ENCODE measurements at places on chromosomes 6 and 20.

GRCh38 chr6:51203504-51203903 is 384.8 kb downstream of the TFAP2B start:
- no peak for DNase-seq

- no peak for DNase-seq
These were observed 23.4 kb upstream of the VEGFA start for GRCh38 chr6:43746613-43747102.

DNA sequence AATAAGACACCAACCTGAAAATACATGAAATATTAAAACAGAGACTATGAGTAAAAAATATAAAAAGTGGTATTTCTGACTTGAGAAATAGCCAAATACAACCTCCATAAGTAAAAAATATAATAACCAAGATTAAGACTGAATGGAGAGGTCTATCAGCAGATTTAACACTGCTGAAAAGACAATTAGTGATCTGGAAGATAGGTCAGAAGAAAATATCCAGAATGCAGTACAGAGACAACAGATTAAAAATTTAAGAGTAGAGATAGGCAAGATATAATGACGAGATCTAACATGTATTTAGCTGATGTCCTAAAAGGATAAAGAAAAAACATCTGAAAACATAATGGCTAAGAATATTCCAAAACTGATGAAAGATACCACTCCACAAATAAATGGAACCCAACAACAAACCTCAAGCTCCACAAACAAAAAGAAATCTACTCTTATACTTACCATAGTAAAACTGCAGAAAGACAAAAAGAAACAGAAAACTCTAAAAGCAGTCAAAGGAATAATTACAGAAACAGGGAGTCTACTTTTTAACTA is 18.8 kb downstream of the ESF1 start:
- DNase-seq, result no peak

DNA sequence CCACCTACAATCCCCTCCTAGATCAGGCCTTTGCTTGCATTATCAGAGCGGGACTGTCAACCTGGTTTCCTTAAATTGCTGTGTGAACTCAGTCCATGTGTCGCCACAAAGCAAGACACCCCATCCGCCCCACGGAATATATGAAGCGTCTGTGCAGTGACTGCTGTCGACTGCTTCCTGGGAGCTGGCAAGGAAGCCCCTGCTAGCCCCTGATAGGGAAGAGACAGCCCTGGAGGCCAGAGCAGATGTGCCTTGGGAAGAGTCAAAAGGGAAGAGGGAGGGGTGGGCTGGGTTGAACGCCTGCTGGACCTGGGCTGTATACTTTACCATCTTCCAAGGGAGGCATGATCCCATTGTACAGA is 44.1 kb upstream of the APCDD1L start:
- no peak for DNase-seq

DNA sequence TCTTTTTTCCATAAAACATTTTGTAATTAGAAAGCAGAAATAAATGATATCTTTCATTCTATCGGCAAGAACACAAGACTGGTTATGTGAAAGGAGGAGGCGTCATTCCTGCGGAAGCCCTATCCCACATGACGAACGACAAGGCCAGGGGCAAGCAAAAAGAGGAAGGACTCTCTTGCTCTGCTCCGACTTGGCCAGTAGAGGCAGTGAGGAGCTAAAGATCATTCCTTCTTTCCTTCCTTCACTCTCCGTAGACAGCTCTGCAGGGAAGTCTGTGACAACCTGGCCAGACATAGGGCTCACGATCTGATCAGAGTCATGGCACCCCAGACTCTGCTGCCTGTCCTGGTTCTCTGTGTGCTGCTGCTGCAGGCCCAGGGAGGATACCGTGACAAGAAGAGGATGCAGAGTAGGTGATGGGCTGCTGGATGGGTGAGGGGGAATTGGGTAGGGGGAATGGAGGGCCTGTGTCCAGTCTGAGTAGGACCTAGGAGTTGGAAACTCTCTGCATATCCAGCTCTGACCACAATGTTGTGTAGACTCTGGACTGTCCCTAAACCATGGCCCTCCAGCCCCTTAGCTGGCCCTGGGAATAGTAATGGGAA is at the start of gene WFDC10A:
Gene WFDC10A, plus strand, starts transcription at position 244 of the 605 bp plus-strand sequence. Its CDS starts 75 bp downstream, at position 319.
- DNase-seq, result peak; percentile 36

GRCh38 chr20:5214826-5215225 is 88.0 kb downstream of the CDS2 start:
- DNase-seq, result no peak

- DNase-seq, result no peak
These were observed 932.7 kb downstream of the TFAP2A start for GRCh38 chr6:9482030-9482738.

- peak; percentile 74 for DNase-seq
These were observed 127.2 kb upstream of the TAB2 start for GRCh38 chr6:149190224-149190831.

DNA sequence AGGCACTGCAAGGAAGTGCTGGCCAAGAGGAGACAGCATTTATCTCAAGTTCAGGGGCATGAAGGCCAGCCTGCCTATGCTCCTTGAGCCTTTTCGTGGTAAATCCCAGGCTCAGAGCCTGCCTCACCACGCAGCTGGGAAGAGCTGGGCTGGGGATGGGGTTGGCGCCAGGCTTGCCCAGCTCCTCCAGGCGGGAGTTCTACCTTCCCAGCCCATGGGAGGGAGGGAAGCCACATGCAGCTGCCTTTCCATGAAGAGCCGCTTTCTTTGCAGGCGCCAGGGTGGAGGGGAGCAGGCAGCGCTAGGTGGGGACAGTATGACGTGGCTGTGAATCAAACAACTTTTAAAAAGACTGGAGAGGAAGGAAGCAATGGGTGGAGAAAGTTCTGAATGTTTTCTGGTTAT is 19.5 kb upstream of the SIRT5 start:
- DNase-seq, result no peak

- DNase-seq, result no peak
These were observed 26.1 kb upstream of the GABRR1 start for GRCh38 chr6:89243331-89243629.

DNA sequence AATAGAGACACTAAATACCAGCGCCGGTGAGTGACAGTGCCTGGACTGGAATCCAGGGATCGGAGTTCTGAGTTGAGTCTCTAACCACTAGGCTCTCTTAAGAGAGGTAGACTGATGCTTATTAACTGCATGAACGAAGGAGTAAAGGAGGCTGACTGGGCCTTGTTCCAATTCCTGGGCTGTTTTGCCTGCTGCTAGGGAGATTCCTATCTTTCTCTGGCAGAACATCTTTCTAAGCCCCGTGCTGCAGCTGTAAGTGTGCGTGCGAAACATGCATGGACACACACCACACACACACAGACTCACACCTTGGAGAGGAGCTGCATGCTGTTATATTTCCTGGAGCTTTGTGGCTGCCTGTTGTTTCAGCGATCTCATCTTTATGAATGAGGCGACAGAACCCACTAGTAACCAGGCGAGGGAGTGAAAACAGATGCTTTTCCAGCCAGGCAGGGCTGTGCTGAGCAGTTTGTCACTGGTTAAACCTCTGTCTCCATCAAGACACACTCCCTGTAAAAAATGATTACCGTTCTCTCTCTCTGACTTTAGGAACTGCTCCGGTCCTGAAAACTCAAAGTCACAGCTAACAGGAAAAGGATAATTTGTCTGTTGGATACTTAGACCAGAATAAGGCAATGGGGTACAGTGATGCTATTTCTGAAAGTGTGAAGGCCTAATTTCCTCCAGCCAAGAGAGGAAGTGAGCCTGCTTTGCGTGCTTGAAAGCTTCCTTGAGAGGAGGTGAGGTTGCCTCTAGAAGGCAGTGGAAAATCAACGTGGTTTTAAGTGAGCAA is 157.4 kb upstream of the ZNF217 start:
- peak; percentile 33 for DNase-seq
